ENCODE measurements at places on chromosomes 1 and 21.

GRCh38 chr1:90925928-90926869 is 95.6 kb downstream of the ZNF644 start:
- no peak for DNase-seq

DNA sequence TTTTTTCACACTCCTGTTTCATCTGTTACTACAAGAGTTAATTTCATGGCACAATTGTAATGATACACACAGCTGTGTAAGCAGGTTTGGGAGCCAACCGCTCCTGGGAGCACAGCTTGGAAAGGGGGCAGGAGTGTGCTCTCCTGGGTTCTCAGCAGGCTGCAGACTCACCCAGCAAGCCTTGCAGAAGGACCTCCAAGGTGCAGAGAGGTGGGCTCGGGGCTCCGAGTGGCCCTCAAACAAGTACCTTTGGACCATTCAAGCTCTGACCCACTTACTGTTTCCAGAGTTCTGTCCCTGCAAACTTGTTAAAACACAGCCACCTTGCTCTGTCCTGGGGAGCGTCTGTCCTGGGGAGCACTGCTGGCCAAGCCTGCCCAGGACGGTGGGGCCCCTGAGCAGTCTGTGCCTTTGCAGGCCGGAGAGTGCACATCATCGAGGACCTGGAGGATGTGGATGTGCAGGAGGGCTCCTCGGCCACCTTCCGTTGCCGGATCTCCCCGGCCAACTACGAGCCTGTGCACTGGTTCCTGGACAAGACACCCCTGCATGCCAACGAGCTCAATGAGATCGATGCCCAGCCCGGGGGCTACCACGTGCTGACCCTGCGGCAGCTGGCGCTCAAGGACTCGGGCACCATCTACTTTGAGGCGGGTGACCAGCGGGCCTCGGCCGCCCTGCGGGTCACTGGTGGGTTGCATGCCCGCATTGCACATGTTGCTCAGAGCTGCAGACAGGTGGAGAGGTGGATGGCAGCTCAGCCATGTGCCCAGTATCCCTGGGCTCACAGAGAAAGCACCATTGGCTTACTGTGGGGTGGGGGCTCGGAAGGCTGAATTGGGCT is 78.0 kb downstream of the OBSCN start:
- DNase-seq: no peak

GRCh38 chr1:229758101-229759036 is 132.3 kb downstream of the URB2 start:
- DNase-seq: no peak

DNA sequence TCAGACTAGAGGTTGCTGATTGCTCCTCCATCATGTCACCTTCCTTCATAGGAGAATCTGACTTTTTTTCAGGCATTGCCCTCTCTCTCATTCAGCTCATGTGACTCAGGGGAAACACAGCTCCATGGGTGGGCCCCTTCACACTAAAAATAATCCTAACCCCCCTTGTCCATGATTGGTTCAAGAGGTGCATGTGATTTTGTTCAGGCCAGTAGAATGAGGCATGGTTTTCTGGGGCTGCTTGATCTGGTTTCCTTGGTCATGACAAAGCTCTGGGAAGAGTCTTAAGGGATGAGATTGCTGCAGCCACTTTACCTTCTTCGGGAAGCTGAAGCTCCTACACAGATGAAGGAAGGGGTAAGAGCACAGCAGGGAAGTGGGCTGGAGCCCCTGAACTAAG is 56.3 kb downstream of the SPAG17 start:
- DNase-seq: no peak

- no peak for DNase-seq
These were observed 48.2 kb upstream of the F3 start for GRCh38 chr1:94589728-94590127.

DNA sequence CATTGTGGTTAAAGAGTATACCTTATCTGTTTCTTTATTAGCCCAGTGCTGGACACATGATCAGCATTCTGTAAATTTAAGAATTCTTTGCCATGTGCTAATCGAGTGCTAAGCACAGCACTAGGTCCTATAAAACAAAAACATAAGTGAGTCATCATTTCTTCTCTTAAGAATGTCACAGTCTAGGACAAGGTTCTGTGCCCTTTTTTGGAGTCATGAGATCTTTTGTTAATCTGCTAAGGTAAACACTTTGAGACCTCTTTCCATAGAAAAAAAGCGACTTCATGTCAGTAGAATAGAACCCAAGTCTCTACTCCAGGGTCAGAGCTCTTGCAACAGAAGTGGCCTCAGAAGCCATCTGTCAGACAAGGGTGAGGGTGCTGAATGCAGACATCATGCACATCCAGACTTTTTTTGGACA is 70.0 kb upstream of the NFIA start:
- DNase-seq: no peak

DNA sequence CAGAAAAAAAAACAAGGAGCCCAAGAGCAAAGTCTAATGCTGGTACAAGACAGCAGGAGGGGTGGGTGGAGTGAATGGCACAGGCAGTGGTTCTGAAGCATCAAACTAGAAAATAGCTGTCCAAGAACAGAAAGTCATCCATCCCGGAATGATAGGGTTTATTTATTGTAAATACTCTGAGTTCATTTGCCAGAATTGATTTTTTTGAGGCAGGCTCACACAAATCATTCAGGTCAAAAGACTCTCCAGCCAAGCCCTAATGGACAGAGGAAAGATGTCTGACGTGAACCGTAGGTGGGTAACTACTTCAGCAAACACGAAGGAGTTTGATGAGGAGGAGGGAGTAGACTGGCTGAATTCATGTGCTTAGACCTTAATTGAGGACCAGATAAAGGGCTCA is 13.8 kb upstream of the DISP1 start:
- no peak for DNase-seq

DNA sequence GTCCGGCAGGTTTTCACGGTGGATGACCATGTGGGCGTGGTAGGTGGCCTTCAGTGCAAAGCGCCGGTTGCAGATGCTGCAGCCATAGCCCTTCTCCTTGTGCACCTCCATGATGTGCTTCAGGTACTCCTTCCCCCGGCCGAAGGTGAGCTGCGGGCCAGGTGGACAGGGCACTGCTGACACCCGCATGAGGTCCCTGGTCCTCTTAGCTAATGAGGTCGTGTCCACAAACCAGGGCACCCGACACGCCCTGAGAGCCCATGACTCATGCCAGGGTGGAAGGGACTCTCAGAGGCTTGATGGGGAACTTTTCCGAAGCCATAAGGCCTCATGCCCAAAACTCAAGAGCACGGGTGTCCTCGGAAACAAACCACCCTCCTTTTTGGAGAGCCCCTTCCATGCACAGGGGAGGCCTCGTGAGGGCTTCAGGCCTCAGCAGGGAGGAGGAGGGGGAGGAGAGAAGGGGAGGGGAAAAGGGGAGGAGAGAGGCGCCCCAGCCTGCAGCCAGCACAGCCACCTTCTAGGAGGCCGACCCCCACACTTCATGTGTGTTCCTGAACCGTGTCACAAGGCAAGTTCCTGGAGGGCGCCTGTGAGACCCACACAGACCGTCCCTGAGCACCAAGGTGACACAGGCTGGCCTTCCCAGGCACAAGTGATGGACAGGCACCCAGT is 54.4 kb upstream of the RIPK4 start:
- no peak for DNase-seq

DNA sequence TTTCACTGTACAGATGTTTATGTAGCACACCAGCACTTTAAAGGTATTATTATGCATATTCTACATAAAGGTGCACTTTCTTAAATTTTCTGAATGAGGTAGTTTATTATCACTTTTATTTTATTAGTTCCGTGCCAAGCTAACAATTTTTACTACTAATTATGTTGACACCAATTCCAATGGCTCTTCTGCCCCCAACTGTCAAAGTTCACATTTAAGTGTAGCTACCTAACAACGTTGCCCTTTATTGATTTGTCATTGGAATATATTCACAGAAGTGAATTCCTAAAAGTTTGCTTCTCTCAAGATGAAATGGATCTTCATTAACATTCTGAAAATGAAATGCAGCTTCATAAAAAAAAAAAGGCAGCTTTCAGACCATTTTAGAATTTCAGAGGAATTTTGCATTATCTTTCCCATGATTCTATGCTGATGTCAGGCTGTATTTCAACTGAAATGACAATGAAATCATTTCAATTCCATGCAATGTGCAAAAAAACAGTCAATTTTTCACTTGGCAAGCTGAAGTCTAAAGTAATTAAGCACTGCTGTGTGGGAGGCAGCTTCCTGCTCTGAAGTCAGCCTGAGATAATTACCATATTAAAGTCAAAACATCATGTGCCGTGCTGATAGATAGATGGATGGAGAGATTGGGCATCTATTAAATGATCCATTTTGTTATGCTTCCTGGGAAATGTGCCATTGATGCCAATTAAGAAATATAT is 229.2 kb downstream of the TTLL7 start:
- DNase-seq: no peak

- no peak for DNase-seq
These were observed 45.7 kb downstream of the ANGPTL1 start for GRCh38 chr1:178825167-178825566.
